ENCODE measurements at places on chromosomes 12 and 14.

- no peak for DNase-seq
These were observed 6.7 kb downstream of the ABCD4 start for GRCh38 chr14:74296037-74296467.

DNA sequence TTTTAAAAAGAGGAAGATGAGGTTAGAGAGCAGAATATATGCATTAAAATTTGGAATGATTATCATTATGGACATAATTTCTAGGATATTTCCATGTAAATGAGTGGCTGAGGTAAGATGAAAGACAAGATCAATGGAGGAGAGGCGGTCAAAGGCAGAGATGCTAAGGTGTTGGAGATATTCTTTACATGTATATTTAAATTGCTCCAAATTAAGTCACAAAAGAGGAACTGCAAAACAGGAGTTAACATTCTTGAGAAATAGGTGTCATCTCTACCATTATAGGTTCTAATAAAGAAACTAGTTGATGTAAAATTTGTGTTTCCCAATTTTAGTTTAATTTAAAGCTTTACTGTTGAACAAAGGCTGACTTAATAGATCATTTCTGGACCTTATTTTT lies 268.5 kb upstream of the PPFIA2 start:
- DNase-seq, result no peak

- DNase-seq, result no peak
These were observed 16.9 kb downstream of the LTBP2 start for GRCh38 chr14:74595006-74595735.

DNA sequence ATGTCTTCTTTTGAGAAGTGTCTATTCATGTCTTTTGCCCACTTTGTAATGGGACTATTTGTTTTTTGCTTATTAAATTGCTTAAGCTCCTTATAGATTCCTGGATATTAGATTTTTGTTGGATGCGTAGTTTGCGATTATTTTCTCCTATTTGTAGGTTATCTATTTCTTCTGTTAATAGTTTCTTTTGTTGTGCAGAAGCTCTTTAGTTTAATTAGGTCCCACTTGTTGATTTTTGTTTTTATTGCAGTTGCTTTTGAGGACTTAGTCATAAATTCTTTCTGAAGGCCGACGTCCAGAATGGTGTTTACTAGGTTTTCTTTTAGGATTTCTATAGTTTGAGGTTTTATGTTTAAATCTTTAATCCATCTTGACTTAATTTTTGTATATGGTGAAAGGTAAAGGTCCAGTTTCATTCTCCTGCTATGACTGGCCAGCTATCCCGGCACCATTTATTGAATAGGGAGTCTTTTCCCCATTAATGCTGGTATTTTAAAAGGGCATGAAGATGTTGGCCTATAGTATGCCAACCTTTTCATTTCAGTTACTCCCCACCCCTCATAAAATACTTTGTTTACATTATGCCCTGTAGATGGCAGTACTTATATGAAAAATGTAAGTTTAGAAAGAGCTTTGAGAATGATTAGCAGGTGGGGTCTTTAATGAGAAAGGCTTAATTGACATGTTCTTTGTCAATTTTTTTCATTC lies 62.9 kb upstream of the PSMA6 start:
- DNase-seq, result peak; percentile 34

- DNase-seq, result peak; percentile 81
These were observed 51.0 kb downstream of the BMAL2 start for GRCh38 chr12:27383429-27384260.

GRCh38 chr12:83106873-83107272 lies 420.2 kb downstream of the TMTC2 start:
- DNase-seq, result no peak

DNA sequence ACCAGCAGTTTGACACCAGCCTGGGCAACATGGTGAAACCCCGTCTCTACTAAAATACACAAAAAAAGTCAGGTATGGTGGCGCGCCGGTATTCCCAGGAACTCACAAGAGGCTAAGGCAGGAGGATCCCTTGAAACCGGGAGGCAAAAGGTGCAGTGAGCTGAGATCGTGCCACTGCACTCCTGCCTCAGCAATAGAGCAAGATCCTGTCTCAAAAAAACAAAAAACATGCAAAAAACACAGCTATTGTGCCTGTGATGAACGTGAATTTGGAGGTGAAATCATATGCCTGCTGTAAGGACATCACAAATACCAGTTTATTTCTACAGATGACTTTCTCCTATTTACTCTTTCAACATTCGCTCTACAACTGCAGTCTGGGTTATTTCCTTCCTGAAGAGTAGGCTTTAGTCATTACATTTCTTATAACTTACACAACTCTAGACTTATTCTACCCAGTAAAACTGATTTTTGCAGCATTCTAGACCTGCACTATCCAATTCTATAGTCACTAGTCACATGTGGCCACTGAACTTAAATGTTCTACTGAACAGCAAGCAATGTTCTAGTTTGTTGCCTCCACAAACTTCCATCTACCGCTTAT lies 48.3 kb downstream of the HNRNPC start:
- no peak for DNase-seq

GRCh38 chr12:5796171-5796958 lies 148.7 kb downstream of the ANO2 start:
- DNase-seq, result peak; percentile 85

DNA sequence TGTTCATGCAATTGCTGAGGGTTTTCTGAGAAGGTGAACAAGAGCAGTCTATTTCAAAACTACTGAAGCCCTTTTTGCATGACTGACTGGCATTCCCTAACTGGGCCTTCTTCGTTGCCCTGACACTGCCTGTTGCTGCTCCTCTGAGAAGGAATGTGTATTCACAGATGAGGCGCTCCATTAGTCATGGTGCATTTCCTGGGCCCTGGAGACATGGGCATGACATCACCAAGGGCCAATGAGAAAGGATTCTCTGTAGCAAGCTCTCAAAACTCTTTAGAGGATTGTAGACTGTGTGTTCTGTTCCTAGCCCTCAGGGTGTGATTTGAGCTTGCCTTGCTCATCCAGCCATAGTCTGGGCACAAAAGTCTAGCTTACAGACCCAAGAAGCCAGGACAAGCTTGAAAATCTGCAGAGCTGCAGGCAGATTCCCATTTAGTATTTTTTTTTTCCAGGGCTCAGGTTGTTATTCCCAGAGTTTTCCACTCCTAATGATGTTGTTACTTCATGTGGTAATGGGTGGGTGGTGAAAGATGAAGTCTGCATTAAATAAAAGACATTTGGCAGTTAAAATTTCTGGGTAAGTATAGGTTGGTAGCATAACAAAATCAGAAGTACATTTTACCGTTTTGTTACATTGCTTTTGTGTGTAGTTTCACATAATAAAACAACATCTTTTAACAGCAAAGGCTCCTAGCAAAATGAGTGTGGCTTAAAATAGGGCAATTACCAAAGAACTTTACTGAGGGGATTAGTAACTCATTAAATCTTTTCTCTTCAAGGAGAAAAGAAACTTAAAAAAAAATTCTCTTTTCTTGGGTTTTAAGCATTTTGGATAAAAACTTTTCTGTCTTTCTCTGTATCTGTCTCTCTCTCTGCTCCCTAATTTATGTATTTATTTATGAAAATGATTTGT lies 318.4 kb downstream of the RAD51B start:
- DNase-seq, result no peak

DNA sequence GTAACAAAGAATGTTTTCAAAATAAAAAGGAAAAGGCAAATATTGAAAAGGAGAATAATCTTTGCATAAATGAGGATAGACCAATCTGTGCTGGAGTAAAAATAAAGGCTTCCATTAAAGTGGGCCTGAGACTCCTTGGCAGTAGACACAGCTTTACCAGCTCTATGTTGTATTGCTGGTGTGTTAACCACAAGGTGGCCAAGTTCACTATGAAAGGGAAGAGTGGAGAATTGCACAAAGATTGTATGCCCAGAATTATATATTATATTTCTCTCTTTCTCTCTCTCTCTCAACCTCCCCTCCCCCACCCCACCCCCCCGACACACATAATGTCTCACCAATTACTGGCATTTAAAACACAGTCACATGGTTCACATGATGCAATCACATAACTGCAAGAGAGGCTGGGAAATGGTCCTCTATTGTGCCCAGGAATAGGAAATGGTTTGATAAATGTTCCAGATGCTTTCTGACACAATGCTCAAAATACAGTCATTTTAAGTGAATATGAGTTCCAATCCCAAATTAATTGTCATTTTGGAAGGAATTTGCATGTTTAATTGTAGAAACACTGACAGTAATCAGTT lies 222.6 kb upstream of the SYT1 start:
- peak; percentile 37 for DNase-seq

DNA sequence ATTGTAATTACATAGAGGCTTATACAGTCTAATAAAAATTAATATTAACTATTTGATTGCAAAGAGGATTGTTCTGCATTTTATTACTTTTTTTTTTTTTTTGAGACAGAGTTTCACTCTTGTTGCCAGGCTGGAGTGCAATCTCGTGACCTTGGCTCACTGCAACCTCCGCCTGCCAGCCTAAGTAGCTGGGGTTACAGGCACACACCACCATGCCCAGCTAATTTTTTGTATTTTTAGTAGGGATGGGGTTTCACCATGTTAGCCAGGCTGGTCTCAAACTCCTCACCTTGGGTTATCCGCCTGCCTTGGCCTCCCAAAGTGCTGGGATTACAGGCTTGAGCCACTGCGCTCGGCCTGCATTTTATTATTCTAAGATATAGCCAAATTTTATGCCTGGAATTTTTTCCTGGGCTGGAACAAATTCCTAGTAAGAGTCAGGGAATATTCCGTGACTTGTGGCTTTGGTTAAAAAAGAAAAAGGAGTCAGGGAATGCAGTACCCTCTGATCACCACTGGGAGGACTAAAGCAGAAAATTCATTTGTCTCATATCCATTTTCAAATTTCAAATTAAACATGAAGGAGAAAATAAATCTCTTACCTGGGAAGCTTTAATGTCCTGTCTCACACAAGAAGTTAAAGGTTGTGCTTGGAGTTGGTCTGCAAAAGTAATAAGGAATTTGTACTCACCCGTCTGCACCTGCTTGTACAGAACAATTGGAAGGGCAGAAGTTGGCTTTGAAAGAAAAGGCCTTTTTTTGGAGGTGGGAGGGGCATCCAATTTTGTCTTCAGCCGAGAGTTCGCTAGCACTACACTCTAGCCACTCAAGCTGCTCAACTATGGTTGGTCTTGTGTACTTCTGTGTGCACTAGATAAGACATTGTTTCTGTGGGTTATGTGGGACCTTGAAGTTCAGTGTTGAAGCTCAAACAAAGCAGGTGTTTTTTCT lies 8.7 kb downstream of the MARK3 start:
- DNase-seq, result peak; percentile 41

- DNase-seq, result no peak
These were observed 7.5 kb downstream of the C14orf180 start for GRCh38 chr14:104586832-104587620.

DNA sequence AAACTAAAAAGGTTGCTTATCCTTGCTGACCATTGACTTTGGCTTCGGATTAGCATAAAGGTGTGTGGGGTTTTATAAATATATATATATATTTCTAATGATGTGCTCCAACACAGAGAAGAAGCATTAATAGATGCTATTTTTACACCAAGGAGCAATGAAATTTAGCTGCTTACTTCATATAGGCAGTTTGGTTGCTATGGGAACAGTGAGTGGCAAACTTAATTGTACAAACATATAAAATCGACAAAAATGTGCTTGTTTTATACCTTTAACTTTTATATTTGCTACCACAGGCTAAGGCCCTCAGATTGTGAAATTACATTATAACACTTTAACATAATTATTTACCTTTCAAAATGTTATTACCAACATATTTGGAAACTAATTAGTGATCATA lies 303.4 kb downstream of the SEC23A start:
- no peak for DNase-seq

GRCh38 chr12:11016937-11017336 lies 5.5 kb downstream of the TAS2R19 start:
- DNase-seq, result no peak

- DNase-seq, result no peak
These were observed 53.8 kb downstream of the TRPV4 start for GRCh38 chr12:109779382-109779781.

GRCh38 chr14:99280852-99281251 lies 8.9 kb upstream of the BCL11B start:
- DNase-seq, result no peak

DNA sequence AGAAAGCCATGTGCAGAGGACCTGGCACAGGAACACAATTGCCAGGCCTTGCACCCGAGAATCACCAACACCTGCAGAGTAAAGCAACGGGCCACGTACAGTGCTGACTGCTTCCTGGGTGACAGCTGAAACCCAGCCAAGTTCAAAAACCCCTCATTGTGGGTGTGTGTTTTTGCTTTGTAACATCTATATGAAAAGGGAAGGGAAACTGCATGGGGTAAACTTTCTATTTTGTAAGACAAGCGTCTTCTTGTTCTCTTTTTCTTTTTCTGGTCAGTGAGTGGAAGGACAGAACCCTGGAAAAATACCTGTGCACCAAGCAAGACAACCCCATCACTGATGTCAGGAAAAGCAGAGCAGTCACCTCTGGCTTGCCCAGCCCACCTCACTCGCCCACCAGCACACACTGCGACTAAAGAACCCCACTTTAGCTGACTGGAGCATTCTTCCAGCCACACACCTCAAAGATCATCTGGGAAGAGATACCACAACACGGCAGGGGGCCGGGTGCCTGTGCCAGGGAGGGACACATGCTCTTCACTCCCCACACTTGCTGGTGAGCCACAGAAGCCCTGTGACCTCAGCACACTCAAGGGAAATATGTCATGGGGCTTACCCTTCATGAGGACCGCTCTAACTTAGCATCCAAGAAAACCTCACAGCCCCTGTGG lies 172.3 kb downstream of the NDUFA12 start:
- DNase-seq, result no peak

- DNase-seq, result no peak
These were observed at the start of gene TCL1A for GRCh38 chr14:95713596-95714371. TCL1A (minus strand) TSS chr14:95714125; CDS start chr14:95714066, 59 bp downstream.

GRCh38 chr12:69545081-69545480 lies 40.2 kb upstream of the CCT2 start:
- no peak for DNase-seq

- no peak for DNase-seq
These were observed 1.7 kb upstream of the KLC1 start for GRCh38 chr14:103627073-103628025.

DNA sequence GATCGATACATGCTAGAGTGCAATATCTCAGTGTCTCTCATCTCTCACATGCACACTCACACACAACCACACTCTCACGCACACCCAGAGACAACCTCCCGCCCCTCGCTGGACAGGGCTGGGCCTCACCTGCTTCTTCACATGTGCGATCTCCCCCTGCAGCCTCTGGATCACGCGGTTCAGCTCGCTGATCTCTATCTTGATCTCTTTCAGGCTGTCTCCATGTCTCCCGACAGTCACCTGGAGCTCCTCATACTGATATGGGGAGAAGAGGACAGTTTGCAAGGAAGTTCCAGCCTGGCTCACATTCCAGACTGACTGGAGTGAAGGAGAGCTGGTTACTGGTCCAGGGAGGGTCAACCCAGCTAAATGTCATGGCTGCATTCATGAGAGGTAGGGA lies 4.4 kb downstream of the KRT2 start:
- DNase-seq, result peak; percentile 9
